ENCODE measurements at places on chromosomes 5 and 9. TPM values are rescaled to one million over a fixed set of nuclear protein-coding genes. Genes with fewer than 3 reads are reported as not detected.
A peak's percentile ranks its signal among the peaks of the same experiment; 100 is the strongest.

The PRR16 gene
- total RNA-seq, result not detected

- DNase-seq, result peak; percentile 74
Measured at GRCh38 chr9:128420651-128421481, at the start of gene CERCAM. CERCAM (plus strand) TSS chr9:128420857; CDS start chr9:128420878, 21 bp downstream.

The TLR4 gene
- total RNA-seq, result 1.4 TPM

DNA sequence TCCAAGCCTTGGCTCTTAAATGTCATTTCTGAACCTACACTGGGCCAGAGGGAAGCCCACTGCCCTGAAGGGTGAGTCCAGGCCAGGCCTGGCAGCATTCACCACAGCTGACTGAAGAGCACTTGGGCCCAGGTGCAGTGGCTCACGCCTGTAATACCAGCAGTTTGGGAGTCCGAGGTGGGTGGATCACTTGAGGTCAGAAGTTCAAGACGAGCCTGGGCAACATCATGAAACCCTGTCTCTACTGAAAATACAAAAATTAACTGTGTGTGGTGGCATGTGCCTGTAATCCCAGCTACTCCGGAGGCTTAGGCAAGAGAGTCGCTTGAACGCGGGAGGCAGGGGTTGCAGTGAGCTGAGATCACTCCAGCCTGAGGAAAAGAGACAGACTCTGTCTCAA lies 5.1 kb downstream of the CCIN start:
- no peak for DNase-seq

DNA sequence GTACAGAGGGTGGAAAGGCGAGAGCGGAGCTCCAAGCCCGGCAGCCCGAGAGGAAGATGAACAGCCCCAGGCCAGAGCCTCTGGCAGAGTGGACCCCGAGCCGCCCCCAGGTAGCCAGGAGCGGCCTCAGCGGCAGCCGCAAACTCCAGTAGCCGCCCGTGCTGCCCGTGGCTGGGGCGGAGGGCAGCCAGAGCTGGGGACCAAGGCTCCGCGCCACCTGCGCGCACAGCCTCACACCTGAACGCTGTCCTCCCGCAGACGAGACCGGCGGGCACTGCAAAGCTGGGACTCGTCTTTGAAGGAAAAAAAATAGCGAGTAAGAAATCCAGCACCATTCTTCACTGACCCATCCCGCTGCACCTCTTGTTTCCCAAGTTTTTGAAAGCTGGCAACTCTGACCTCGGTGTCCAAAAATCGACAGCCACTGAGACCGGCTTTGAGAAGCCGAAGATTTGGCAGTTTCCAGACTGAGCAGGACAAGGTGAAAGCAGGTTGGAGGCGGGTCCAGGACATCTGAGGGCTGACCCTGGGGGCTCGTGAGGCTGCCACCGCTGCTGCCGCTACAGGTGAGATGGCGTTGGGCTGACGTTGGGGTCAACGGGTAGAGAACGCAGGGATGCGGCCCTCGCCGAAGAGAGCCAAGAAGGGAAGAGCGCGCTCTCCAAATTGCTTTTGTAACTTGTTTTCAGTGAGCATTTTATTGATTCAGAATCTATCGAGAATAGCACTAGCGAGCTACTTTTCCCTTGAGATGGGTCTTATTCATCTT lies at the start of gene PTGER4:
Gene PTGER4, plus strand, starts transcription at position 3 of the 769 bp plus-strand sequence. CDS start 1,079 bp downstream, outside the sequence.
- DNase-seq, result peak; percentile 65

DNA sequence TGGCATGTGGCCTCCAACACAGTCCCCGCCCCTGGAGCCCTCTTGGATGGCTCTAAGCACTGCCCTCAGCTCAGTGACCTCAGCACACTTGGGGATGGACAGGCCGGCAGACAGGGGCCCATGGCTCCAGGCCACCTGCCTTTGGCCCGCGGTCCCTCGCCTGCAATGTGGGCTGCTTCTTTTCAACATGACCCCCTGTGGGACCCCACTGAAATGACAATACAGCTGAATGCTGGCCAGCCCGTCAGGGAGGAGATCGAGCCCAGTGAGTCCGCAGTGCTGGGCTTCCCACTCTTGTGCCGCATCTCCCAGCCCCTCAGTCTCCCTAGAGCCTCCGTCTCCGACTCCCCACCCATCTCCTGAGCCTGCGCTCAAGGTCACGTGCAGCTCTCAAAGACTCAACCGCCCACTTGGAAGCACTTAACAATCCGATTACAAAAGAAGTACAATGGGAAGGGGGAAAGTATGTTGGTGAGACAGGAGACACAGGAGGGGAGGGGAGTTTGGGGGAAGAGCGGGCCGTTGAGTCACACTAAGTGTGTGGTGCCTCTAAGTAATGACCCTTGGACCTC lies 238.9 kb downstream of the HSPA4 start:
- no peak for DNase-seq

GRCh38 chr5:17004441-17005106 lies 68.5 kb upstream of the MYO10 start:
- no peak for DNase-seq

The PRLR gene
- total RNA-seq, result not detected

- DNase-seq, result no peak
Measured at GRCh38 chr5:54469622-54470021, 14.1 kb downstream of the HSPB3 start.

The SLC34A3 gene
- total RNA-seq, result not detected

DNA sequence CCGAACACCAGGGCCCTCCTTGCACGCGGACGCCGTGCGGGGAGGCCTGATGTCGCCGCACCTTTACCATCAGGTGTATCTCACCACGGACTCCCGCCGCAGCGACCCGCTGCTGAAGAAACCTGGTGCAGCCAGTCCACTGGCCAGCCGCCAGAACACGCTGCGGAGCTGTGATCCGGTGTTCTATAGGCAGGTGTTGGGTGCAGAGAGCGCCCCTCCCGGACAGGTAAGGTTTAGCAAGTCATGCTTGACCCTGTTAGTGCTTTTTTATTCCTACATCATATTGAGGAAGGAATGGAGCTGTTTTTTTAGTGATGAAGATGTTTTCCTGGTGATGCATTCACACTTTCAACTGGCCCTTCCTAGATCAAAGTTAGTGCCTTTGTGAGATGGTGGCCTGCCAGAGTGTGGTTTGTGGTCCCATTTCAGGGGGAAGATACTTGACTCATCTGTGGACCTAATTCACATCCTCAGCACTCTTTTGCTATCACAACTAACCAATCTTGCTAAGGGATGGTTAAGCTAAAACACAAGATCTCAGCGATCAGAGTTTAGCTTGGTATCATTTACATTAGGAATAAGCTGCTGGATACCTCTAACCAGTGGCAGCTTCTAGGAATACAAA lies 2.7 kb downstream of the PCDHGC3 start:
- no peak for DNase-seq

DNA sequence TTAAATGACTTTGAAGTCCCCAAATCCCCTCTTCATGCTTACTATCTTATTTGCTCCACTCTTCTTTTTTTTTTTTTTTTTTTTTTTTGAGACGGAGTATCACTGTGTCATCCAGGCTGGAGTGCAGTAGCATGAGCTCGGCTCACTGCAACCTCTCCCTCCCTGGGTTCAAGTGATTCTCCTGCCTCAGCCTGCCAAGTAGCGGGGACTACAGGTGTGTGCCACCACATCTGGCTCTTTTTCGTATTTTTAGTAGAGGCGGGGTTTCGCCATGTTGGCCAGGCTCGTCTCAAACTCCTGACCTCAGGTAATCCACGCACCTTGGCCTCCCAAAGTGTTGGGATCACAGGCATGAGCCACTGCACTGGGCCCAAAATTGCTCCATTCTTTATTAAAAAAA lies 51.0 kb downstream of the ST8SIA4 start:
- DNase-seq, result no peak

The SGTB gene
- 25.3 TPM for total RNA-seq
